Activated CD4-positive, alpha-beta T cell treated with anti-CD3 and anti-CD28 coated beads, Interleukin-2, amount 10 ng/mL, durations not matched to agents 24 days and 14 days (primary cell): ENCODE measurements at places on chromosomes 2 and 18. TPM values are rescaled to one million over a fixed set of nuclear protein-coding genes. Genes with fewer than 3 reads are reported as not detected.

Gene RFTN2
- total RNA-seq: not detected in 2 replicates

Gene DSG4
- not detected in 2 replicates for total RNA-seq

Gene IL37
- total RNA-seq: not detected in 2 replicates

DNA sequence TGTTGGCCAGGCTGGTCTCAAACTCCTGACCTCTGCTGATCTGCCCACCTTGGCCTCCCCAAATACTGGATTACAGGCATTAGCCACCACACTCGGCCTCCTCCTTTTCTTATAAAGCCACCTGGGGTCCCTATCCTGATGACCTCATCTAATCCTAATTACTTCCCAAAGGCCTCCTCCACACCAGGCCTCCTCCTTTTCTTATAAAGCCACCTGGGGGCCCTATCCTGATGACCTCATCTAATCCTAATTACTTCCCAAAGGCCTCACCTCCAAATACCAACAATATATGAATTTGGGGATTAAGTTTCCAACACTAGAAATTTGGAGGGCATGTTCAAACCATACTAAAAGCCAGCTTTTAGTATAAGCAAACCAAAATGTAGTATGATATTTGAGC, 9.7 kb upstream of the RMC1 start:
- DNase-seq: no peak
- no peak overlapping the region for H3K27ac ChIP-seq
- H3K27me3 ChIP-seq: no peaks in the 10 kb centered on the region
- peaks cover under 1% of the 10 kb centered on the region for H3K4me1 ChIP-seq

GRCh38 chr18:23136326-23137096, 1.2 kb downstream of the CABLES1 start:
- H3K4me3 ChIP-seq: peak overlapping the region; percentile 65
- H3K27me3 ChIP-seq: peaks cover 30% of the 10 kb centered on the region
- DNase-seq: peak; percentile 72

- H3K4me3 ChIP-seq: no peak overlapping the region
- no peaks in the 10 kb centered on the region for H3K36me3 ChIP-seq
- H3K27me3 ChIP-seq: no peaks in the 10 kb centered on the region
- no peak for DNase-seq
Observed at GRCh38 chr2:240215676-240216051, 75.2 kb upstream of the OTOS start.

- peak; percentile 78 for DNase-seq
- H3K27me3 ChIP-seq: no peaks in the 10 kb centered on the region
- H3K4me1 ChIP-seq: peaks cover 79% of the 10 kb centered on the region
- peak overlapping the region; percentile 88 for H3K27ac ChIP-seq
- peaks cover 41% of the 10 kb centered on the region for H3K36me3 ChIP-seq
Observed at GRCh38 chr18:2979871-2980790, 32.8 kb downstream of the LPIN2 start.

- H3K4me1 ChIP-seq: peaks cover 5% of the 10 kb centered on the region
- no peak overlapping the region for H3K4me3 ChIP-seq
- H3K27me3 ChIP-seq: no peaks in the 10 kb centered on the region
- H3K27ac ChIP-seq: no peak overlapping the region
Observed at GRCh38 chr2:237759176-237759575, 39.4 kb upstream of the RBM44 start.

DNA sequence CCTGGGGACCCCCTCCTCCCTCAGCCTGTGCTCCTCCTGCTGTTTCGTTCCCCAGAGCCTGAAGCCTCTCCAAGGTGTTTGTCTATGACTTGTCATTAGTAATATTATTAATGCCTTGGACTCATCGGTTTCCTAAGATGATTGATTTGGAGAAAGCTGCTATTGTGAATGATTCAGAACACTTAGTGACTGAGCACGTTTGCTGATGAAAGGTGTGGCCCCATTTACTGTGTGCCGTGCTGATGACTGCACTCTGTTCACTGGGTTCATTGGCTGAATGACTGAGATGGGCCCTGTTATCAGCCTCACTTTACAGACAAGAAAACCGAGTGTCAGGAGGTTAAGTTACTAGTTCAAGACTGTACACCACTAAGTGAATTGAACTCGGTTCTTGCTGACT, 111.4 kb downstream of the SPP2 start:
- H3K27me3 ChIP-seq: peaks cover 3% of the 10 kb centered on the region
- peaks cover 23% of the 10 kb centered on the region for H3K4me1 ChIP-seq
- no peak for DNase-seq

DNA sequence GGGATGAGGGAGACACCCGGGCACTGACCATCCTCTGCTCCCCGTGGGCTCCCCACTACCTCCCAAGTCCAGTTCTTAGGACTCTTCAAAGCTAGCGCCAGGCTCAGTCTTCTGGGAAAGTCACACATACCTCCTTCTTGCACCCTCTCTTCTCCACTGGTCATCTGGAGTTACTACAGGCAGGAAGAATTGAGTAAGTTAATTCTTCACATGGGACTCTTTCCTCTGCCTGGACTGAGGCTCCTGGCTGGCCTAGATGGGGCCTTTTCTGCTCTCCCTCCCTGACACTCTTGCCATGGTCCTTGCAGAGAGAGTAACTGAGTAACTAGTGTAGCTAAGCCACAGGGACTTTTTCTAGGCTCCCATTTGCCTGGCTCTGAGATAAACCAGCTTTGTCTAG, 96.5 kb upstream of the CELF4 start:
- H3K27ac ChIP-seq: no peak overlapping the region
- H3K27me3 ChIP-seq: no peaks in the 10 kb centered on the region
- no peak overlapping the region for H3K4me3 ChIP-seq
- no peaks in the 10 kb centered on the region for H3K36me3 ChIP-seq
- no peak for DNase-seq

DNA sequence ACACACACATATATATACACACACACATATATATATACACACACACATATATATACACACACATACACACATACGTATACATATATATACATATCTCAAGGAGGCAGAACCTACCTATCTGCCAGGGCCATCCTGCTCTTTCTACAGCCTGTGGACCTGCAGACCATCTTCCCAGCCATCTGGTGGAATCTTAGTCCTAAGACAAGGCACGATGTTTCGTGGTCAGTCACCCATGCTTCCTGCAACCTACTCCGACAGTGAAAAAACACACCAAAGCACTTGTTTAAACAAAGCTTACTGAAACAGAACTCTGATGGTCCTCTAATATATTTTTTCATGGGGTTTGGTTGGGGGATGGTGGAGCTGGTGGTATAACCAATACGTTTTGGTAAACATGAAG, 164.2 kb upstream of the ZNF521 start:
- H3K27ac ChIP-seq: no peak overlapping the region
- no peaks in the 10 kb centered on the region for H3K36me3 ChIP-seq
- H3K27me3 ChIP-seq: no peaks in the 10 kb centered on the region
- peaks cover 2% of the 10 kb centered on the region for H3K4me1 ChIP-seq
- no peak overlapping the region for H3K4me3 ChIP-seq

DNA sequence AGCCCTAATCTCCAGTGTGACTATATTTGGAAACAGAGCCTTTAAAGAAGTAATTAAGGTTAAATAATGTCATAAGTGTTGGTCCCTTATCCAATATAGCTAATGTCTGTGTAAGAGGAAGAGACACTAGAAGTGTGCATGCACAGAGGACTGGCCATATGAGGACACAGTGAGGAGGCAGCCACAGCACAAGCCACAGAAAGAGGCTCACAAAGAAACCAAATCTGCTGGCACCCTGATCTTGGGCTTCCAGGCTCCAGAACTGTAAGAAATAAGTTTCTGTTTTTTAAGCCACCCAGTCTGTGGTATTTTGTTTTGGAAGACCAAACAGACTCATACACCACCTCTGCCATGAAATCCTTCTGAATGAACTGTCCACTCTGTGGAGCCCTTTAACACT, 186.4 kb upstream of the SLC39A10 start:
- no peaks in the 10 kb centered on the region for H3K27me3 ChIP-seq
- no peak overlapping the region for H3K4me3 ChIP-seq
- H3K27ac ChIP-seq: no peak overlapping the region

DNA sequence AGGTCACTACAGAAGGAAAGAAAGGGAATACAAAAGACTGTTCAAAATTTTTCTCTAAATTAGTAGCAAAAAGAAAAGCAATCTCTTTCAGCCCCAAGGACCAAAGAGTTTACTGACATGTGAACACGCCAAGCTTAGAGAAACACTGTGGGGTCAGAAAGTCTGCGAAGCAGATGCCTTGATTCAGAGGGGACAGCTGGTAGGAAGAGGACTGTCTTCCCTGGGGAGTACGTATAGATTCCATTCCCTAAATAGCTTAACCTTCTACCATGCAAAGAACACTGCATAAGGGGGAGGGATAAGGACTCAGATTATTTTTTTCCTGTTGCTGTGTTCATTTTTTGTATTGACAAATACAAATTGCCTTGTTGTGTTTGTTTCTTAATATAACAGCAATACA, 96.1 kb downstream of the IRS1 start:
- H3K27ac ChIP-seq: no peak overlapping the region
- peaks cover 13% of the 10 kb centered on the region for H3K27me3 ChIP-seq
- no peak for DNase-seq
- peaks cover 7% of the 10 kb centered on the region for H3K4me1 ChIP-seq

DNA sequence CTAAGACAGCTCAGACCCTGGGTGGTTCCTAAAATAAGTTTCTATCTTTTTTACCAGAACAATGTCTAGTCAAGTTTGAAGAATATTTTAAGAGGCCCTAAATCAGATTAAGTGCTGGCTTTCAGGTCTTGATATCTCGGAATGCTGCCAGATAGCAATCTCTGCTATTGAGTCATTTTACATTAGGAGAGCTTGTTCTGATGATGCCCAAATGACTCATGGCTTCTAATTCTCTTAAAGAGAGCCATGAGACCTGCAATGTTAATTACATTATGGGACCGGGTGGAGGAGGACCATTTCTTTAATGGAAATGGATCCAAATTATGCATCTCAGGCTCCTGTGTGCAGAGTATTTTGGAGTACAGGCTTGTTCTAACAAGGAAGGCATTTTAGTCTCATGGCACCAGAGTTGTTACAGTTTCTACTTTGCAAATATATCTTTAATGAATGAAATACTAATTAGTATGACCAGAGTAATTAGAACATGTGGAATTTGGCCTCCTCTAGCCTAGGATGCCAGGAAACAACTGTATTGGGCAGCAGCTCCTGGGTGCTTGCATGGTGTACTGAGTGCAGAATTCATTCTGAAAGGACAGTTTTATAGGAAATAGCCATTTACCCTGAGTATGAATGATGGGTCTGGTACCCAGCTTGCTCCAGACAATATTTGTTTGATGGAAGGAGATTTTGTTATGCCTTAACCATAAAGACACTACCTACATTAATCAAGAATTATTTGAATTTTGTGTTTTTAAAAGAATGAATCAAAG, 94.0 kb upstream of the SULT1C3 start:
- no peak for DNase-seq
- no peak overlapping the region for H3K27ac ChIP-seq
- H3K36me3 ChIP-seq: no peaks in the 10 kb centered on the region
- no peaks in the 10 kb centered on the region for H3K27me3 ChIP-seq
- H3K4me1 ChIP-seq: no peaks in the 10 kb centered on the region
